ENCODE measurements at places on chromosomes 12 and 14. TPM values are rescaled to one million over a fixed set of nuclear protein-coding genes. Genes with fewer than 3 reads are reported as not detected.

AGAP2 gene
- 0.76 TPM for total RNA-seq

ZNF384 gene
- total RNA-seq, result 34.5 TPM

CCDC177 gene
- not detected for total RNA-seq

- no peak for DNase-seq
Measured at GRCh38 chr14:51723990-51724389, 72.3 kb downstream of the FRMD6 start.

DNA sequence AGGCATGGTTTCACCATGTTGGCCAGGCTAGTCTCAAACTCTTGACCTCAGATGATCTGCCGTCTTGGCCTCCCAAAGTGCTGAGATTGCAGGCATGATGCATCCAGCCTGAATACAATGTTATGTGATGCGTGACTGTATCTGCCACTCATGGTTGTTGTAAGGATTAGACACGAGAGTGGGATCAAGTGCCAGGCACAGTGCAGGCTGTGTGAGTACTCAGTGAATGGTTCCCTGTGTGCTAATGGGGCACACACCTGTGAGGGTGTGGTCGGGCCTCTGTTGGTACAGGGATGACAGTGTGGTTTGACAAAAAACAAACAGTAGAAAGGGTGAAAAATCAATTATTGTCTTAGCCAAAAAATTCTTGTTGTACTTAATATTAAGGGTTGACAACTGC is 61.8 kb downstream of the TECPR2 start:
- no peak for DNase-seq

DNA sequence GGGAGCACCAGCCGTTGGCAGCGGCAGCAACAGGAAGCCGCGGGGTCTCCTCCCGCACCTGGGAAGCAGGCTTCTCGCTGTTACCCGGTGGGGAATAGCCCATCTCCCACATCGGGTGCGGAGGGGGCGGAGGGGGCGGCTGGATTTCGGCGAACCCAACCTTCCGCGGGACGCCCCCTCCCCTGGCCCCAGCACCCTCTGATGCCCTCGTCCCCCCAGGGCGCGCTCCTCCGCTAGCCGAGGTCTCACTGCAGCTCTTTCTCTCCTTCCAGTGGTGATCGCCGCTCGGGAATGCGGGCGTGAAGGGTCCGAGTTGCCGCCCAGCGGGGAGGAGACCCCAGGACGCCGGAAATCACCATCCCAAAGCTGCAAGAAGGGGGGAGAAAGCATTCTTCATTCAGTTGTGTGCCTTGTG is 303 bp downstream of the SAMD4A start:
- peak; percentile 62 for DNase-seq

DNA sequence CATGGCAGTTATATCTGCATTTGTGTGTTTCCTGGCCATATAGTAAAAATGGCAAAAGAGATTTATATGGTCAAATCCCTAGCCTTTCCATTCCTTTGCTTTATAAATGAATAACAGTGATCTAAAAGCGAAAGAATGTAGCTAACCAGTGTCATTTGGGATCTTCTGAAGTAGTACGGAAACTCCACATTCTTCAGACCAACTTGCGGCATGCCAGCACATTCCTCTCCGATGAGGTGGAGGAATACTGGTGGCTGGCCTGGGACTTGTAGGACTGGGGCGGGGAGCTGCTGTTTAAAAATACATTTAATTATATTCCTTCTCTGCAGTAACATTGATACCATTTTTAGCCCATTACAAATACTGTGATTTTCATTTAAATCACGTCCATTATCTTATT is 85.3 kb downstream of the SAMD4A start:
- DNase-seq, result peak; percentile 90

DNA sequence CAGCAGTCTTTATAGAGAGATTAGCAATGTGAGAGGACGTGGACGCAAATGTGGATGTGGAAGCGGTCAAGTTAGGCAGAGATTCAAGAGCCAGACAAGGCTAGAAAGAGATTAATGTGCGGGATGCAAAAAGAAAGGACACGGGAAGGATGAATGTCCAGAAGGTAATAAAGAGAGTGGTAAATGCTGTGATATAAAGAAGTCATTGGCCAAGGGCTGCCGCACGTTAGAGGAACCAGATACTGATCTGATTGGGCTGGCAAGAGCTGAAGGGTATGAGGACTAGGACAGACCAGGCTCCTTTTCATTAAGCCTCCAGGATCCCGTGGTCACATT is 59.5 kb downstream of the DHRS2 start:
- no peak for DNase-seq

DNA sequence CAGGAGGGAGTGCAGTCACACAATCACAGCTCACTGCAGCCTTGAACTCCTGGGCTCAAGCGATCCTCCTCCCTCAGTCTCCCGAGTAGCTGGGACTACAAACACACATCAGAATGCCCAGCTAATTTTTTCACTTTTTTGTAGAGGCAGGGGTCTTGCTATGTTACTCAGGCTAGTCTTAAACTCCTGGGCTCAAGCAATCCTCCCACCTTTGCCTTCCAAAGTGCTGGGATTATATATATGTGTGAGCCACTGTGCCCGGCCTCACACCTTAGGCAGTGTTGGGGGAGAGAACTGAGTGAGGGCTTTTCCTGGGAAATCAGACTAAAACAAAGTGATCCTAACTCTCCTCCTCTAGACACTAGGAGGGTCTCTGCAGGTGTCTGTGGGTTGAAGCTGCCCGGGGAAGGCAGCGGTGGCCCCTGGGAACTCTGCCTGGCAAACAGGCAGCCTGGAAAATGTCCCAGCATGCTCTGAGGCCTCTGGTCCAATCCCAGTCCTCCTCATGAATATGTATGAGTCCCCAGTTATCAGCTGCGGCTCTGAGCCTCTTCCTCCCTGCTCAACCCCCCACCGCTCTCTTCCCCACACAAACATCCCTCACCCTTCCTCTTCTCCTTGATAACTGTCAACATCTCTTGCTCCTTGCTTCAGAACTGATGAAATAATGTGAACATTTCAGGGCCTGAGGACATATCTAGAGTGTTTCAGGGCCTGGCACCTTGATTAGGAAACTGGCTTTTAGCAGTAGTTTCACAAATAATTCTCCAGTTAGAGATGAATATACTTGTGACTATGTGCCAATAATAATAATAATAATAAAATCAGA is 7.9 kb upstream of the NAA25 start:
- DNase-seq, result peak; percentile 86

DNA sequence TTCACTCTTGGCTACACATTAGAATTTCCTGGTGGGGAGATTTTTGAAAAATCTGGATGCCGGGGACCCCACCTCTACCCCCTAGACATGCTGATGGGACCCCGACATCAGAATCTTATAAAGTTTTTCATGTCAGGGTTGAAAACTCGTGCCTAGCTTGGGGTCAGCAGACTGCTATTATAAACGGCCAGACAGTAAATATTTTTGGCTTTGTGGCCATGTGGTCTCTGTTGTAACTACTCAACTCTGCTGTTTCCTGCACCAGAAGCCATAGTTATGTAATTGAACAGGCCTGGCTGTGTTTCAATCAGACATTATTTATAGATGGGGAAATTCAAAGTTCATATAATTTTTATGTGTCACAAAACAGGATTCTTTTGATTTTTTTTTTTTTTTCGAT is 41.6 kb downstream of the ACACB start:
- DNase-seq, result no peak

GRCh38 chr14:69716478-69717187 is 50.3 kb upstream of the SRSF5 start:
- peak; percentile 55 for DNase-seq

GRCh38 chr12:94872671-94872970 is 130.9 kb downstream of the NDUFA12 start:
- DNase-seq, result no peak

DNA sequence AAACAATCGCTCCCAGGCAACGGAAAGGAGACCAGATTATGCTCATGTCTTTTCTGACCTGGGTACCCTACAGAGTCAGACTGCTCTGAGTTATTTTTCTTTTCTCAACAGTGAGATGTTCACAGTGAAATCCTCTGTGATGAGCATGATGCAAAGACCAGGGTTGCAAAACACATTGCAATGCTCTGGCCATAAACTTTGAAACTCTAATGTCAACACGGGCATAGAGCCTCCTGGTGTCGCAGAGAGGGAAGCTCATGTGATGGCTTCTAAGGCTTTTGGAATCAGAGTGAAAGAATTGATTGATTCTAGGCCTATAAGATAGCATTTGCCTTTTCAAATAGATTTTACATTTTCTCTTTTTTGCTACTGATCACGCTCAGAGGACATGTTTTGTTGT is 193.4 kb downstream of the RASSF9 start:
- DNase-seq, result peak; percentile 66

DNA sequence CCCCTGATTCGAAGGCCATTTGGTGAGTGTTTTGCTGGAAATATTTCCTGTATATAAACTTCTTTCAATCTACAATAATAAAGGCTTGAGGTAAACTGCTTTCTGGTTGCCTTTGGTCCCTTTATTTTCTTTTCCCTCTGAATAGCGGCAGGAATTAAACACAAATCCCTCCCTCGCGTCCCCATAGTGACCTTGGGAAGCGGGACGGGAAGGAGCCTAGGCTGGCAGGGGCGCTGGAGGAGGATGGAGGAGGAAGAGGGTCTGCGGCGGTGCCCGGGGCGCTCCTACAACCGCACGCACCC is 2.0 kb downstream of the DIO3 start:
- no peak for DNase-seq

All from hepatocyte (in vitro differentiated cells).